T47D (cell line): ENCODE measurements at places on chromosomes 5 and 9.

- no peak for DNase-seq
Observed at GRCh38 chr9:22055090-22055489, 46.0 kb upstream of the CDKN2B start.

GRCh38 chr5:101176605-101177004 is 273.5 kb upstream of the ST8SIA4 start:
- DNase-seq: no peak

DNA sequence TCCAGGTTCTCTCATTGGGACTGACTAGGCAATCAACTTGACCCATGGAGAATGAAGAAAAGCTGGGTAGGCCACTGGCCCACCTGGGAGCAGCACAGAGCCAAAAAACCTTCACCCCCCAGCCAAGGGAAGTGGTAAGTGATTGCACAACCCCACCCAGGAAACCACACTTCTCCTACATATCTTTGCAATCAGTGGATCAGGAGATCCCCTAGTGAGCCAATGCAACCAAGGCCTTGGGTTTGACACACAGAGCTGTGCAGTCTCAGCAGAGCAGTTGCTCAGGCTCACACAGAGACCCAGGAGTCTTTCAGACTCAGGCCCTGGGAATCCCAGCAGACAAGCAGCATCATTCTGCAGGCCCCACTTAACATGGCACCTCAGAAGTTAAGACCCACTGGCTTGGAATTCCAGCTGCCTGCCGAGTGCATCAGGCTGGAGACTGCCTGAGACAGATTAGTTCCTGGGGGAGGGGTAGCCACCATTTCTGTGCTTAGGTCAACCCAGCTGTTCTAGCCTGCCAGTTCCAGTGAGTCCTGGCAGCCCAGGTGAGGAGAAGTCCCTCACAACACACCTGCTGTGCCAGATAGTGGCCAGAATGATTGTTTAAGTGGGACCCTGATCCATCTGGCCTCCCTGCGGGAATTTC is 136.4 kb downstream of the SAXO1 start:
- DNase-seq: no peak

- DNase-seq: no peak
Observed at GRCh38 chr9:81430727-81431126, 258.6 kb downstream of the TLE1 start.

DNA sequence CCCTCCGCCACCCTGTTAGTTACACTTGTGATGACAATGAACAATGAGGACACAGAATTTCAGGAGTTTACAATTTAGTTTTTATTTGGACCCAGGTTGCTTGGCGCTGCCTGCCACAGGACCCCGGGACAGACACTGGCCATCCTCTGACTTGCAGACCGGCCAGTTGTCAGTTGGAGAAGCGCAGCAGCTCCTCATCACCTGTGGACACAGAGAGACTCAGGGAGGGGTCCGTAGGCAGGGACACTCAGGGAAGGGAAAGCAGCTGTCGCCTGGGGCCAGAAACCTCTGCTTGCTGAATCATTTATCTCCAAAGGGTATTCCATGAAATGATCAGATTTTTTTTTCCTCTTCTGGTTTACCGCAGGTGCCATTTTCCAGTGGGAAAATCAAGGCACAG is 18.0 kb downstream of the AMBP start:
- no peak for DNase-seq

DNA sequence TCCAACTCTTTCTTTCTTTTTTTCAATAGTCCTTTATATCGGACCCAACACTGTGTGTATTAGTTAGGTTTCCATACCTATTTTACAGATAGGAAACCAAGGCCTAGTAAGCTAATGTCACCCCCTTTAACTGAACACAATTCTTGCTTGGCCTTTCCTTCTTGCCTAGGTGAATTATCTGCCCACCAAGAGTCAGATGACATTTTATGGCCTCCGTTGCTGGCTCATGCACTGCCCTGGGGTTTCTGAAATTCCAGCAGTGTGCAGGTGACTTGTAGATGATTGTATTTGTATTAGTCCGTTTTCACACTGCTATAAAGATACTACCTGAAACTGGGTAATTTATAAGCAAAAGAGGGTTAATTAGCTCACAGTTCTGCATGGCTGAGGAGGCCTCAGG is 293.8 kb downstream of the GAS1 start:
- no peak for DNase-seq

DNA sequence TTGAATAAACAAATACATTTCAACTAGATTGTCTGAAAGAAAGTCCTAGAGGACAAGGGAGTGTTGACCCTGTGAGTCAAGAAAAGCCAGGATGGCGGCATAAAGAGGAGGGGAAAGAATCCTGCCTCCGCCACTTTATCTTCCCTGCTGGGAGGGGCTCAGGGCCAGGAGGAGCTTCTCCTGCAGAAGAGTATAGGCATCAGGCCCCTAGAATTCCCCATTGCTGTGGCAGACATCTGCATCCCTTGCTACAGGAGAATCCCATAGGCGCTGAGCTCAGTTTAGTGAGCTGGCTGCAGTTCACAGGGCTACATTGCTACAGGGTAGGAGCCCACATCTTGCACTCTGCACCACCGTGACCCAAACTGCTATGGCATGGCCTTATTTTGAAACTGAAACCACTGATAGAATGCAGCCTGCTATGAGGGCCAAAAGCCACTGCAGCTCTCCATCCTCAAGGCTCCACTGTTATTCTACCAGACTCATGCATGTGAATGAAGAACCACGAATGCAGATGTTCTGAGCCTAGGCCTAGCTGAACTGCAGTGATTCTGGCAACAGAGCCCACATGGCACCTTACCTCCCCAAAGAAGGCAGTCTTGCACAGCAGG is 941.4 kb upstream of the CTNND2 start:
- no peak for DNase-seq
